GM18507 (cell line): ENCODE measurements at places on chromosomes 6 and 20.

- DNase-seq, result no peak
These were observed 141.2 kb downstream of the DTNBP1 start for GRCh38 chr6:15521582-15521981.

- DNase-seq, result no peak
These were observed 103.7 kb downstream of the SNAP25 start for GRCh38 chr20:10322073-10323012.

- DNase-seq, result no peak
These were observed 294.7 kb downstream of the FOXC1 start for GRCh38 chr6:1904466-1904799.

DNA sequence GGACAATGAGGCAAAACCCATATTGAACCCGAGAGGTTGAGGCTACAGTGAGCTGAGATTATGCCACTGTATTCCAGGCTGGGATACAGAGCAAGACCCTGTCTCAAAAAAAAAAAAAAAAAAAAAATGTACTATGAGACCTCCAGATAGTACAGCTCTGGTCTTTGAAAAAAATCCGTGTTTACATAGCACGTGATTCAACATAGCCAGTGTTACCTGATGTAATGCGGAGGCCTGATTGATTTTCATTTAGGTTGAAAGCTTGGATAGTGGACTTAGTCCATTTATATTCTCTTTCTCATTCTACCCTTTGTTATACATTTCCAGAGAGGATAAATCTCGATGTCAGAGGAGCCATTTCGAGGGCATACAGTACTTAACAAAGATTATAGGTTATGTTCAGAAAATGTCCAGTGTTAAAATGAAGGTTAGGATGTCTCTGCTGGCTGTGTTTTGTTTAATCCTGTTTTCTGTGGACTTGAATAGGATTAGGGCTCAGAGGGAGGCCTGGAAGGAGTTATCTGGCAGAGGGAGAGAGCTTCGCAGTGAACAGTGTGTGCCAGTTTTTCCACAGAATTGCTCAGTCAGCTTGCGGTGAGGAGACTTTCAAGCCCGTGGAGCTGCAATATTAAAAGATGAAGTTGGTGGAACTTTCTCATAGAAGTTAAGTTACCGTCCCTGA, 33.9 kb upstream of the BCLAF1 start:
- DNase-seq, result no peak

GRCh38 chr20:5180933-5181332, 54.1 kb downstream of the CDS2 start:
- no peak for DNase-seq

DNA sequence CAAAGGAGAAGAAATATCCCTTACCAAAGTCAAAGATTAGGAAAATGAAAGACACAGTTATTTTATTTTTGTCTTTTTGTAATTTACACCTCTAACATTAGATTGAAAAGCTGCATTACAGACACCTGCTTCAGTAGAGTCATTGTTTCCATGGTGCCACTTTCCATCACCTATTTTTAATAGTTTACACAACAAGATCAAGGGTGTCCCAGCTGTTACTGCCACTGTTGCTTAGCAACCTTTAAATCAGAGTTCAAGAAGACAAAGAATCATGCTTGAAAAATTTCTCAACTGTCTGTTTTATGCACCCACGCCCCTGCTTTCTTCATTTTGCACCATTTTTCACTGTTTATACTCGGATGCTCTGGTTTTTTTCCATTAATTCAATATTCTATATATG, 668.2 kb upstream of the GJE1 start:
- DNase-seq, result no peak

DNA sequence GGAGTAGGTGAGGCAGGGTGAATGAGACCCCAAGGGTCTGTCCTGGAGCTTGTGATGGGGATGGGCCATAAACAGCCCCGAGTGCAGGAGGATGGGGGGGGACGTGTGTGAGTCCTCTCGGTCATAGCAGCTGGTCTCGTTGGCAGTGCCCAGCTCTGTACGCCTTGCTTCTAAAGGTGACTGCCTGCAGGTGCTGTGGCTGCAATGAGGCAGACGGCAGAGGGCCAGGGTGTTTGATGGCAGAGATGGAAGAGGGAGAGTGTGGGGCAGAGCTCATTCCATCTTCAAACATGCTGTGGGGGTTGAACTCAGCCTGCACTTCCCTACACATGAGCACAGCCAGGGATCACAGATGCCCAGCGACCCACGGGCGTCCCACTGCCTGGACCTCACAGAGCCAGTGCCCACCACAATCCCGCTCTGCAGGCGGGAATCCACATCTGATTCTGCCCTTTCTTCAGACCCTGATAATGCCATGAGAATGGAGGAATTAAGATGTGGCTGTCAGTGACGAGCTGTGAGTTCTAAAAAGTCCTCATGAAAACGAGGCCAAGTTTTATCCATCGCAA, 123.3 kb upstream of the CDH4 start:
- no peak for DNase-seq

GRCh38 chr6:107128577-107128976, 13.3 kb upstream of the BEND3 start:
- DNase-seq, result no peak
